ENCODE measurements at places on chromosomes 13 and 19. TPM values are rescaled to one million over a fixed set of nuclear protein-coding genes. Genes with fewer than 3 reads are reported as not detected.
A peak's percentile ranks its signal among the peaks of the same experiment; 100 is the strongest.

Gene CYP2A7
- not detected for total RNA-seq

Gene BCAM
- total RNA-seq, result not detected

Gene CEACAM6
- total RNA-seq, result not detected

Gene SLC1A6
- total RNA-seq, result not detected

DNA sequence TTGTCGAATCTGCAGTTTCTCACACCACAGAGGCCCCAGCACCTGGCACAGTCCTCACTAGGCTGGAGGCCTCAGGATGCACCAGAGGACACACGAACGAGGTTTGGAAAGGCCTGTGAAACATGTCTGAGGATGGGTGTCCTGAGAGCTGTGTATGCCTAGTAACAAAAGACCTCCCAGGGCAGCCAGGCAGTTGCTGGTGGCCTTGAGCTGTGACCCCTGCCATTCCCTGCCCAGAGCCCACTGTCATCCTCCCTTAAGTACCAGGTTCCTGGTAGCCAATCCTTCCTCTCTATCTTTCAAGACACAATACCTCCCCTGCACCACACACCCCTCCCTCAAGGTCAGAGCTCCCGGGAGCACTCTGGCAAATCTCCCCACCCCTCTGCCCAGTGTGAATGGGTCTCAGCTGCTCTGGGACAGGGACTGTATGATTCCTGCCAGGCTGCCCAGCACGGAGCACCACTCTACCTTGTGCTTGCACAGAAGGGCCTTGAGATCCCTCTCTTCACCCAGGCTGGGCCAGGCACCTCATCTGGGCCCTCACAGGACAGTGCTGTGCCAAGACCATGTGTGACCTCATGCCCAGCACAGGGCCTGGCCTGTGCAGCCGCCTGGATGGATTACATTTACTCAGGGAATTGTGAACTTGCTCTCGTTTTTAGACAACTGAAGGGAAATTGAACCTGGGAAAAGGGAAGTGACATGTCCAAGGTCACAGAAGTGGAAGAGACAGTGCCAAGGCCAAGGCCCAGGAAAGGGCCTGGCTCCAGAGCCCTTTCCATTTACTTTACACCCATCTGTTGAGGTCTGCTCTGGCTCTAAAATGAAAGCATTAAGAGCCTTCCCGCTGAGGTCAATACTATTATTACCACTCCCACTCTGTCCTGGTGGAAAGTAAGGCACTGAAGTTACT, 2.2 kb downstream of the ZNF787 start:
- no peak for DNase-seq

GRCh38 chr19:4537953-4538600, 1.8 kb downstream of the LRG1 start:
- no peak for DNase-seq

DNA sequence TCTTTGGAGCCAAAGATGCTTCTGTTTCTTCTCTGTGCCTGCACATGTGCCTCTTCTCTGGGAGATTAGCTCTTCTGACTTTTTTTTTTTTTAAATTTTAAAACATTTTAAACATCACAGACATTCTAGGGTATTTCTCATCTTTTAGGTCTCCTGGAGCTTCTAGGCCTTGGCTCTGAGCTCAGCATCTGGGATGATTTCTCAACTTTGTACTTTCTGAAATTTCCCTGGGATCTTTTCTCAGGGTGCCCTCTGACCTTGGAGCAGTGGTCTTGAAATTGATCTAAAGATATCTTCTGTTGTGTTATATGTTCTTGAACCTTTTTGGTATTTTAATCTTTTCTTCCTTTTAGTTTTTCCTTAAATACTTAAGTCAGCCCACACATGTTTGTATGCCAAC, 6.2 kb downstream of the WASF3 start:
- DNase-seq, result no peak

GRCh38 chr13:67227131-67227983, 2.8 kb downstream of the PCDH9 start:
- DNase-seq, result no peak

DNA sequence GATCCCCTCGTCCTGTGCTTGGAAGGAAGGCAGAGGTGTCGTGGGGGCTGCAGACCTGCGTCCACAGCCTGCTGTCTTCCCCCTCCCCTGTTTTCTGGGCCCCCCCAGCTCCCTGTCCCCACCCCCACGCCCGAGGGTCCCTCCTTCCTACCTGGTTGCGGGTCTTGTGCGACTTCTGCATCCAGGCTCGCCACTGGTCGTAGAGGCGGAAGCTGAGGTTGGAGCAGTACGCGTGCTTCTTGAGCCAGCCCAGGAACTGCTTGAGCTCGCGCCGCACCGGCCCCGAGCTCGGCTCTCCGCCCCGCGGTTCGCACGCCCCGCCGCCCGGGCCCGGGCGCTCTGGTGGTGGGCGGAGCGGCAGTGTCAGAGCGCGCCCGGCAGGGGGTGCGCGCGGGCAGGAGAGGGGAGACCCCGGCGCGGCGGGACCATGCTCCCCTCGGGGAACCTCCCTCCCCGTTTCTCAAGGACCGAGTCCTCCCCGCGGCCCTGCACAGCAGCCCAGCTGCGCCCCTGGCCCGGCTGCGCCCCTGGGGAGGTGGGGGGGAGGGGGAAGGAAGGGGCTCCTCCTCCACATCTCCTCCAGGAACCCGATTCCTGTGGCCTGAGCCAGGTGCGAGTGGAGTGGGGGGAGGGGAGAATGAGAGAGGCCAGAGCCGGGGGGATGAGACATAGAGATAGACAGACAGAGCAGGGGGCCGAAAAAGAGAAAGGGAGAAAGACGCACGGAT, 5.7 kb downstream of the REX1BD start:
- DNase-seq, result peak; percentile 74

DNA sequence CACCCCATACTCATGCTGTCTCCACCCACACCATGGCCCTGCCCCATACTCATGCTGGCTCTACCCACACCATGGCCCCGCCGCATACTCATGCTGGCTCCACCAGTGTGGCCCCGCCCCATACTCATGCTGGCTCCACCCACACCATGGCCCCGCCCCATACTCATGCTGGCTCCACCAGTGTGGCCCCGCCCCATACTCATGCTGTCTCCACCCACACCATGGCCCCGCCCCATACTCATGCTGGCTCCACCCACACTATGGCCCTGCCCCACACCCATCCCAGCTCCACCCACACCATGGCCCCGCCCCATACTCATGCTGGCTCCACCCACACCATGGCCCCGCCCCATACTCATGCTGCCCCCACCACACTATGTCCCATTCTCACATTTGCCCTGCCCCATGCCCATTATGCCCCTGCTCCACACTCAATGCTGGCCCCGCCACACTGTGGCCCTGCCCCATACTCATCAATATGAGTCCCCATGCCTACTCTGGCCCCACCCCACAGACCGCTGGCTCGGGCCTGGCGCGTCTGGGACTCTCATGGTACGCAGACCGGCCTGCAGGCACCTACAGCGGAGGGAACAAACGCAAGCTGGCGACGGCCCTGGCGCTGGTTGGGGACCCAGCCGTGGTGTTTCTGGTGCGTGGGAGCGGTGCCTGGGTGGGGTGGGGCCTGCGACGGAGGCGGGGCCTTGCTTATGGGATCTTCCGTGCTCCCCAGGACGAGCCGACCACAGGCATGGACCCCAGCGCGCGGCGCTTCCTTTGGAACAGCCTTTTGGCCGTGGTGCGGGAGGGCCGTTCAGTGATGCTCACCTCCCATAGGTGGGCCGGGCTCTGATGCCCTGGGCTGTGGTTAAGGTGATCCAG, 3.7 kb upstream of the ARHGAP45 start:
- DNase-seq, result no peak

DNA sequence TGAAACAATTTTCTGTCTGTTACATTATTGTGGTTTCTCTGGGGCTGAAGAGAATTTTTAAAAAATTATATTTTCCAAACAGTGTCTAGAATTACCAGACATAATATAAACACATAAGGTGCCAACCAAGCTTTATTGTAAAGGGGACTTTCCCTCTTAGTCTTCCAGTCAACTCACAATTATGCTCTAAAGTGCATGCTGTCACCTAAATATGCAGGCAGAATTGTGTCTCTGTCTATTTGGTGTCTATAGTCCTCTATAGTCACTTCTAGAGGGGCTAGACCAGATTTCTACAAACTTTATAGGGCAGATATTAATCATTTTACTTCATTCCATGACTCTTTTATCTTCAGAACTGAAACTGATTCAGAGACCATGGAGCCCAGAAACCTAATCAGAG, 12.8 kb downstream of the ZNF254 start:
- no peak for DNase-seq

DNA sequence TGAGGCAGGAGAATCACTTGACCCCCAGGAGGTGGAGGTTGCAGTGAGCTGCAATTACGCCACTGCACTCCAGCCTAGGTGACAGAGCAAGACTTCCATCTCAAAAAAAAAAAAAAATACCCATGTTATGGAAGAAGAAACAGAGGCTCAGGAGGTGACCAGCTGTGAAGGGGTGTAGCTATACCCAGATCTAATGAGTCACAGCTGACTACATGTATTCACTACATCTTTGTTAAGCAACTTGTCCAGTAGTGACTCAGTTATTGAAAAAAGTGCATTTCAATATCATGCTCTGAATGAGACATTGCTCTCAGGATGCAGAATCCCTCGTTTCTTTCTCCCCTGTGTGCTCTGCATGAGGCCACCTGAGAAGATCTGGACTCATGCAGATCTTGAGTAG, 16.1 kb upstream of the SPART start:
- DNase-seq, result no peak

- DNase-seq, result no peak
These were observed 3.2 kb upstream of the POLR2E start for GRCh38 chr19:1098177-1099051.

DNA sequence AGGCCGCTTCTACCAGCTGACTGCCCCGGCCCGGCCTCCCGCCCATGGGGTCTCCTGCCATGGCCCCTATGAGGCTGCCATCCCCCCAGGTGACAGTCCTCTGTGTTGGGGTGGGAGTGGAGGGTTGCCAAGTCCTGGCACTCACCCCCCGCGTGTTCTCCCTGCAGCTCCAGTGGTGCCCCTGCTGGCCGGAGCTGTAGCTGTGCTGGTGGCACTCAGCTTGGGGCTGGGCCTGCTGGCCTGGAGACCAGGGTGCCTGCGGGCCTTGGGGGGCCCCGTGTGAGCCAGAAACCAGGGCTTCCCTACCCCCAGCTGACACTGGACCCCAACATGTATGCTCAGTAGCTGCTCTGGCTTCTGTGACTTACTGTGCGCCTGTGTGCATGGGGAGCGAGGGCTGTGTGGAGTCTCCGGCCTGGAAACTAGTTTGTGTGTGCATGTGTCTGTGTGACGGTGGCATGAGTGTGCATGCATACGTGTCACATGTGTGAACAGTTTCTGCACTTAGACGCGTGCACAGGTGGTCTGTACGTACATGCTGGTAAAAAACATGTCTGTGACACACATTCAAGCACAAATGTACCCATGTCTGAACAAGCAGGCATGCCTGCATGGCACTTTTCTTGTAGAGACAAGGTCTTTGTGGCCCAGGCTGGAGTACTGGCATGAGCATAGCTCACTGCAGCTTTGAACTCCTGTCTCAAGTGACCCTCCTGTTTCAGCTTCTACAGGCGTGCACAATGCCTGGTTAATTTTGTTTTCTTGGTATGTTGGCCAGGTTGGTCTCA, 4.9 kb downstream of the ACP4 start:
- no peak for DNase-seq

DNA sequence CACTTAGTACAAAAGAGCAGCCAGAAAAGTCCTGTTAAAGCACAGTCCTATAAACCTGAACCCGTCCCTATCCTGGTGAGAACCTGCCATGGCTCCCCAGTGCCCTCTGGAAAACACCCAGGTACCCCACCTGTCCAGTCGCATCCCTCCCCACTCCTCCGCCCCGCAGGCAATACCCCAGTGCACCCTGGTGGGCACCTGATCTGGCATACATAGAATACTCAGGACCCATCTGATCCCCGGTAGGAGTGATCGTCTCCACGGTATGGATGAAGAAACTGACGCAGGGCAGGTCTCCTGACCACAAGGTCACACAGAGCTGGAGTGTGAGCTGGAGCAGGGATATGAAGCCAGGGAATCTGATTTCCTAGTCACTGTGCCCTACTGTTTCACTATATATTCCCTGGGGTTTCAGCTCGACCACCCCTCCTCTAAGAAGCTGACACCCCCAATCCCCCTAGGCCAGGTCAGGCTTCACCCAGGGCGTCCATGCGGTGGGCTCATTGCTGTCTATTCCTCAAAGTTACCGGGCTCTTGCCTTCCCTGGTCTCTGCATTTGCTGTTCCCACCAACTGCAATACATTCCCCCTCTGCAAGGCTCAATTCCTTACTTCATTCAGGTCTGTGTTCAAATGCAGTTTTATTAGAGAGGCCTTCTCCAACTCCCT, 12.6 kb downstream of the FBXO46 start:
- DNase-seq, result no peak

- DNase-seq, result no peak
These were observed 784 bp downstream of the BCL3 start for GRCh38 chr19:44749292-44749691.

DNA sequence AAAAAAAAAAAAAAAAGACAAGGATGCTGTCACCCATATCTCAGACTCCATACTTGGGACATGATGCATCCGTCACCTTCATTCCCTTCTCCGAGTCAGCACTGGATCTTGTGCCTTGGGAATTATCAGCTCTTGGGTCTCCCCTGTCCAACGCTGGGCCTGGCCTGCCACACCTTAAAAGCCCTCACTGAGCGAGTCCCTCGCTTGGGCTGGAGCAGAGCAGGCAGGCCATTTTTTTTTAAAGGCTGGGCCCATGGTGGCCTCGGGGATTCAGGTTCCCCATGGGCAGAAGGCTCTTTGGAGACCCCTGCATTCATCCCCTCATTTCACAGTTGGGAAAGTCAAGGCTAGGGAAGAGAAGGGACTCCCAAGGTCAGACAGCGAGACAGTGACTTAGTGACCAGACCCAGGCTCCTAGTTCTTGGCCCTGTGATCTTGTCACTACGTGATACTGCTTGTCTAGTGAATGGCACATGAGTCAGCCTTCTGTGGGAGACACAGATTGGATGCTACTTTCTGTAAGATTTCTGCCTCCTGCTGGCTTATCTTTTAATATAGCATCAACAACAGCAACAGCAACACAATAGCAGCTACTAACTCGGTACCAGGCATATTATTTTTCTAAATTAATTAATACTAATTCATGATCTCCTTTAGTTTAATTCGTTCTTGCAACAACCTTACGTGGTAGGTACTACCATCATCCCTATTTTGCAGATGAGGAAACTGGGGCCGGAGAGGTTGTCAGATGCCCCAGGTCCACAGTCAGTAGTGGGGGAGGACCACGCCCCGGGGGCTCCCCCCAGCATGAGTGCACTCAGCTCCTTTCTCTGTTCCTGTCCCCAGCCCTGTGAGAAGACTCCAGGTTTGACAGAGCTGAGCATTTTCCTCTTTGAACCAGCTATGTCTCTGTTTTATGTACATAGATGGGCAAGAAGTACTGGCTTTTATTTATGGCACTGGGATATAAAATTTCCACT, 27.4 kb upstream of the ZNF536 start:
- DNase-seq, result no peak

- DNase-seq, result peak; percentile 75
These were observed 73.9 kb upstream of the GPR183 start for GRCh38 chr13:99380921-99381645.

- DNase-seq, result no peak
These were observed 543.6 kb downstream of the RFC3 start for GRCh38 chr13:34361560-34361959.

All from CD8-positive, alpha-beta T cell (primary cell).